ENCODE measurements at places on chromosomes 6 and 20.

DNA sequence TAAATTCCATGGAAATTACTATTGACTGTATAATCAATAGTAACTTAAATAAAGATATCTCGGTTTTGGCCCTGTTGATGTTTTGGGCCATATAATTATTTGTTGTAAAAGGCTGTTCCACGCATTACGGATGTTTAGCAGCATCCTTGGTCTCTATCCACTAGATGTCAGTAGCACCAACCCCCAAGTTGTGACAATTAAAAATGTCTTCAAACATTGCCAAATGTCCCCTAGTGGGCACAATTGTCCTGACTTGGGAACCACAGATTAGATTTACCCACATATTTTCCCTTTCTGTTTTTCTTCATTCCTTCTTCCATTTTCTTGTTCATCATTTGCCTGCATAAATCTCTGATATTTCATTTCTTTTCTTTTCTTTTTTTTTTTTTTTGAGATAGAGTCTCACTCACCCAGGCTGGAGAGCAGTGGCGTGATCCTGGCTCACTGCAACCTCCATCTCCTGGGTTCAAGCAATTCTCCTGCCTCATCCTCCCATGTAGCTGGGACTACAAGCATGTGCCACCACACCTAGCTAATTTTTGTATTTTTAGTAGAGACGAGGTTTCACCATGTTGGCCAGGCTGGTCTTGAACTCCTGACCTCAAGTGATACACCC is 13.6 kb upstream of the WFDC8 start:
- DNase-seq, result no peak

DNA sequence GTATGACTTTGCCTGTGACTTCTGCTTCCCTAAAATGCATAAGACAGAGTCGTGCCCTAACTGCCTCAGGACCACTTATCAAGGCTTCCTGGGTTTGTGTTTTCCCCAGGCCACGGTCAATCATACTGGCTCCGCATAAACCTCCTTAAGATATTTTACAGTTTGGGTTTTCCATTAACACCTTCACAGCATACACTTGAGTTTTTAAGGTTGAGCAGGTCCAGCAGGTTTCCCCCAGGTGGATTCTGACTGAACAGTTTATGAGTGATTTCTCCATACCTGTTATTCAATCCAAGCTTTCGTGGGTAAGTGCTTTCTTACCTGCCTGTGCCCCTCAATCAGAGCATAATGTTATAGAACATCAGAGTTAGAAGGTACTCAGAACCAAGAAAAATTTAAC is 39.3 kb downstream of the NINL start:
- no peak for DNase-seq

- DNase-seq, result no peak
These were observed 104.9 kb upstream of the SYNDIG1 start for GRCh38 chr20:24364482-24364881.

GRCh38 chr6:106411643-106412200 is 51.2 kb downstream of the CRYBG1 start:
- no peak for DNase-seq

GRCh38 chr20:62952968-62953838 is 694 bp downstream of the SLC17A9 start:
- DNase-seq, result no peak

- no peak for DNase-seq
These were observed 33.3 kb downstream of the BAK1 start for GRCh38 chr6:33546766-33547165.

DNA sequence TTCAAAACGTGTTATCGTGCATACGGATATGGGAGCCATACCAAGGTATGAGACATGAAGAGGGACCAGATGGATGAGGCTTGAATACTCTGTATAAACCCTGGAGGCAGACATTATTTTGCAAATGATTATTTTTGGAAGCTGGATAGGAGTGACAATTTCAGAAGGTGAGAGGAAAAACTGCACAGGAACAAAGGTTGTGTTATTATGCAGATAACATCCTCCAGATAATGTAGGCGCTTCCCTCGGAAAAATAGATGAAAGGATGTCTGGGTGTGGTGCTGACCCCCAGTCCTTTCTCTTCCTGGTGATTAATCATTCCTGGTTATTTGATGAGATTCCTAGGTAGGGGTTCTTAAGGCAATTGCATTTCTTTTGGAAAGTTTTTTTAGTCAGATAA is 36.4 kb upstream of the CD83 start:
- no peak for DNase-seq

DNA sequence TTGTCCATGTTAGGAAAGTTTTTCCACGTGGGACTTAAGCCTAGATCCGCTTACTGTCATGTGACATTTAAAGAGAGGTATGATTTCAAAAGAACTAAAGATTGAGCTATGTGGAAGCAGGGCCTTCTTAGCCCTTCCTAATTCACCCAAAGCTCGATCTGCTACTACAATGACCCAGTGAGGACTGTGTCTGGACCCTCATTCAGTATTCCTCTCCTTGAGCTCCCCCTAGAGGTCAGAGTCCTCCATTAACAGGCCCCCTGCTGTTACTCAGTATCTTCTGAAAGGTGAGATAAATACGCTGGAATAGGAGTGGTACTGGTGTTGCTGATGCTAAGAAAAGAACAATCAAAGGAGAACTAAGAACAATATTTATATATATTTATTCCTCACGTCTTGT is 414.0 kb downstream of the GJA1 start:
- no peak for DNase-seq

DNA sequence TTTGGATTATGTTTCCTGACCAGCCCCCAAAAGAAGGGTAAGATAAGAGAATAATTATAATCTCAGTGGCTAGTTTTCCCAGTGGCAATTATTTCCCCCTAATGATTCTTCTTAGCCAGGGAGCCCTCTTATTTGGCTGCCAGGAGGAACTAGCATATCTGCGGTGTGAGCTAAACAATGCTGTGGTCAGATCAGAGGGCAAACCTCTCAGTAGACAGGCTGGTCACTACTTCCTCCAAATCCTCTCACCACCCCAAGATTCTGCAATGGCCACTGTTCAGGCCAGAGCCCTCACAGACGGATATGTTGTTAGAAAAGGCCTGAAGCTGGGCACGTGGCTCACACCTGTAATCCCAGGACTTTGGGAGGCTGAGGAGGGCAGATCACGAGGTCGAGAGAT is 273.4 kb upstream of the SASH1 start:
- DNase-seq, result no peak

DNA sequence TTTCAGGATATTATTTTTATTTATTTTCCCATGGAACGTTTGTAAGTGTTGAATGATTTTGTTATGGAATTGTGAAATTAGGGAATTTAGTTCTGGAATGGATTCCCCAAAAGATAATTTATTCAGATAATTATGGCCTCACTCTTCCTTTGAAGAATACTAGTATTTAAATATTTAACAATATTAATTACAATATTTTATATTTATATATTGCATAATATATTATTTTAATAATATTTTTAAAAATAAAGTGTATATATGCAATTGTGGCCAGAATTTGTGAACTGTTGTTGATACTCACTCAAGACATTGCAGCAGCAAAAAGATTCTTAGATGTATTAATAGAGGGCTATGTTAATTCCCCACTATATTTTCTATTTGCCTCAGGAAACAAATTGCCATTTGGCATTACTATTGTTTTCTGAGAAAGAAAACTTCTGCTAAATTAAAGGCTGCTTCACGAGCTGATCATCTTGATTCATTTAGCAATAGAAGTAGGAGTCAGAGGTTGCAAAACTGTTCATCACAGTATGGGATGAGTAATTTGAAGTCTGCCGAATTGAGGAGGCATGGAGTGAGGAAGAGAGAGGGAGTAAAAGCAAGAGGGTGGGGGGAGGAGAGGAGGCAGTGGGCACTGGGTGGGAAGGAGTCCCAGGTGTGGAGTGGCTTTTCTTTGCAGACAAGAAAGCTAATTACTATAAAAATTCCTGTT is 729.2 kb downstream of the DHX35 start:
- no peak for DNase-seq

- DNase-seq, result no peak
These were observed 7.1 kb downstream of the DUSP22 start for GRCh38 chr6:299104-299980.

GRCh38 chr6:15280028-15280427 is 34.2 kb downstream of the JARID2 start:
- no peak for DNase-seq

- no peak for DNase-seq
These were observed 1.6 kb upstream of the DDAH2 start for GRCh38 chr6:31730631-31731086.

GRCh38 chr6:154773610-154774089 is 40.4 kb downstream of the SCAF8 start:
- no peak for DNase-seq

GRCh38 chr20:25038591-25039015 is 19.3 kb downstream of the ACSS1 start:
- DNase-seq, result no peak

DNA sequence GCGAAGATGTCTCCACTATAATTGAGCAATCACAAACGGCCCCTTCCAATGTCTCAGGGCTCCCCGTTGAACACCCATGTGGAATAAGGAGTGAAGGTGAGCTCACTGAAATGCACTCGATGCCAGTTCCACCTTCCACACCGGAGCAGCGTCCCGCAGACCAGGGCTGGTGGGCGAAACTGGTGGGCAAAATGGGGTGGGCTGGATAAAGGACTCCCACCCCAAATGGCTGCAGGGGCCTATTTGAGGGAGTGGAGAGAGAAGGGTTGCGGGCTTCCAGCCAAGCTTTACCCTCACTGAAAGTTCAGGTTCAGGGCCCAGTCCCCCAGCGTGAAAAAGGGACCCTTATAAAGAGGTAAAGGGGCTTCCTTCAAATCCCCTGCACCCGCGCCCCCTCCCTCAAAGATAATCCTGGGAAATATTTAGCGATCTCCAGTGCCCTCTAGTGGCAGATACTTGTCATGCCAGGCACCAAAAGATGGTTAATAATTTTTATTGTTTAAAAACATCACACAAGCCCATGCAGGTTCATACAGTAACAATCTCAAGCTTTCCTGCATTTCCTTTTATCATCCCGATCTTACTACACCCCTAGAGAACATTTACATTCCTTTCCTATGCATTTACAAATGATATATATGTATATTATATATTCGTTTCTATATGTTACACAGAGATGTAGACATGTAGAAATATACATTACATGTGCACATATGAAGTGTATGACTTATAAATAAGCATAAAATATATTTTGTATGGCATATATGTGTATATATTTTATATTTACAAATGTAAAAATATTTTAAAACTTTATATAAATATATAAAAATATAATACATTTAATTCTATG is 58.2 kb upstream of the NKX2-2 start:
- no peak for DNase-seq

DNA sequence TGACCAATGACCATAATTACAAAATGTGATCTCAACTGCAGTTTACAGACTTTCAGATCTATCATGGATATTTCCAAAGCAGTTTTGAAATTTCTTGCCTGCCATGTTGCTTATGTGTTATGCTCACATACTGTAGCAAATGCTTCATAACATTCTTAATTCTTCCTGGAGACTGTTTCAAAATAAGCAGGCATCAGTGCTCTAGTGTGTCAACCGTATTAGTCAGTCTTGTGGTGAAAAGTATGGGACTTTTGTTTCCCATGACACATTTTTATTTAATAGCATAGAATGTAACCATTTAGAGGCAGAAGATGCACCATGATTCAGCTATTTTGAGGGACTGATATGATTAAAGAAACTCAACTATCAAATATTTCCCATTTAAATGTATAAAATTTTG is 1.7 kb downstream of the POPDC3 start:
- DNase-seq, result no peak

DNA sequence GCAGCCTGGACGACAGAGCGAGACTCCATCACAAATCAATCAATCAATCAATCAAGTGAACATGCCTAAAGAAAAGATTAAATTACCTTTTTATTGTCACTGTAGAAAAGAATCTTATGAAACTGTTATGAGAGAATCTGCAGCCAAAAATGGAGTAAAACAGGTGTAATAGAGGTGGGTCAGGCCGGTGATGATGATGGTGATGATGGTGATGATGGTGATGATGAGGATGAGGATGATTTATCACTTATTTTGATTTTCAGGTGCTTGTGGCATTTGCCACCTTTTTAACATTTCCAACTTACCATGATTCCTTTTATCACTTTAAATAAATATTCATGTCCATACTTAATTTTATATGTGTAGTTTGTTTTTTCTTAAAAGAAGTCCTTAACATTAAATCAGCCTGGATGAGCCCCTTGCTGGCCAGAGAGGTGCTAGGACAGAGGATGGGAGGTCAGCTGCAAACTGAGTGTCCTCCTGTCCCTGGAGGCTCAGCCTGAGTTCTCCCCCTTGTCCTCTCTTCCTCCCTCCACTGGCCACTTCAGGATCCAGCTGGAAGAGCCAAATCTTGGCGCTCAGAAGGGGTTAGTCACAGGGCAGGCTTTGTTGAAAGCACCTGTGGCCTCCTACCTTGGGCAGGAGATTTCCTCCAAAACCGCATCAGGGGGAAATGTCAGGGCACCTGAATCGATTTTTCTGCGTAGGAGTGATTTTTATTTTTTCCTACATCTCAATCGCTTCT is 32.6 kb downstream of the SLC2A10 start:
- no peak for DNase-seq

DNA sequence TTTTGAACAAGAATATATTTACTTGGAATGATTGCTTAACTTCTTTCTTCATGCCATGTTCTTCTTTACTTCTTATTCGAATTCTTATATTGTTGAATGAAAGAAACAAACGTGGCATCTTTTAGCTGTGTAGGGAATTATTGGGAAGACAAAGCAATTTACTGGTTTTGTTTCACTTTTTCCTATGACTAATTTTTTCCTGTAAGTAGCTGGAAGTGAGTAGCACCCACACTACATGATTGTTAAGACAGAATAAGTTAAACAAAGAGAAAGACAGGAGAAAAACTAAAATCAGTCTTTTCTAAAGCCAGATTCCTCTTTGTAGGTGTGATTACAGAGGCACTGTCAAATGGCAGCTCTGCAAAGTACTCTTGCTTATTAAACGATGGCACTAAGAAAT is 593.4 kb downstream of the EYS start:
- DNase-seq, result no peak

GRCh38 chr6:123821112-123821511 is 17.4 kb downstream of the NKAIN2 start:
- DNase-seq, result no peak

GRCh38 chr6:122286512-122286911 is 112.9 kb upstream of the HSF2 start:
- DNase-seq, result no peak

DNA sequence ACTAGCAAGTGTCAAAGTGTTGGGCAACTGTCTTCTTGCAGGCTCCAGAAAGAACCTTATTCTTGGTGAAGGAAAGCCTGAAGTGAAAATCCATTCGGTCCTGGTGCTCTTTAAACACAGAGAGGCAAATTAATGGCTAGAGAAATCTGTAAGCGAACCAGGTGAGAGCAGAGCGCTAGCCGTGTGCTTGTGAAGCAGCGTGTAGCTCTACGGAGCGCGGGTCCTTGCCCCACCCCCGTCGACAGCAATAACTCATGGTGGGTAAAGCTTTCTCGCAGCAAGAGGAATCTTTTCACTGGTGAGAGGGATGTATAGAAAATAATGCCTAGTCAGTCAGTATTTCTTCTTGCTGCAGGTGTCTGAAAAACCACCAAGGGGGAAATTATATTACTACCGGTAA is 37.0 kb upstream of the EMILIN3 start:
- DNase-seq, result no peak

GRCh38 chr20:34974246-34974645 is 18.6 kb downstream of the MYH7B start:
- no peak for DNase-seq

All from retinal pigment epithelial cell (primary cell).